ENCODE measurements at places on chromosomes 1 and 21.
A peak's percentile ranks its signal among the peaks of the same experiment; 100 is the strongest.

DNA sequence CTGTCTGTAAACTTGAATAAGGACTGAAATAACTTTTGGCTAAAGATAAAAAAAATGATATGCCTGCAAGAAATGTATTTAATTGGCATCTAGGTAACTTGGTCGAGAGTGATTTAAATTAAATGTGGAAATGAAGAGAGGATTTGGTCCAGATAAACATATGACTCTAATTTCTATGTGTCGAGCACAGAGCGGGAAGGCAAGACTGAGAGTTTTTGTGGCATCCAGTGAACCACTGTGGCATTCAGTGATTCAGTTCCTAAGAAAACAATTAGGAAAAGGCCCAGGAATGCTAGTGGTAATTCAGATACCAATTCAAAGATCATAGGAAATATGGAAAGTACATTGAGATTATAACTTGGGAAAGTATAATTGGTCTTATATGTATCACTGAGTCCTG, 39.6 kb downstream of the PDE4B start:
- no peak for DNase-seq

DNA sequence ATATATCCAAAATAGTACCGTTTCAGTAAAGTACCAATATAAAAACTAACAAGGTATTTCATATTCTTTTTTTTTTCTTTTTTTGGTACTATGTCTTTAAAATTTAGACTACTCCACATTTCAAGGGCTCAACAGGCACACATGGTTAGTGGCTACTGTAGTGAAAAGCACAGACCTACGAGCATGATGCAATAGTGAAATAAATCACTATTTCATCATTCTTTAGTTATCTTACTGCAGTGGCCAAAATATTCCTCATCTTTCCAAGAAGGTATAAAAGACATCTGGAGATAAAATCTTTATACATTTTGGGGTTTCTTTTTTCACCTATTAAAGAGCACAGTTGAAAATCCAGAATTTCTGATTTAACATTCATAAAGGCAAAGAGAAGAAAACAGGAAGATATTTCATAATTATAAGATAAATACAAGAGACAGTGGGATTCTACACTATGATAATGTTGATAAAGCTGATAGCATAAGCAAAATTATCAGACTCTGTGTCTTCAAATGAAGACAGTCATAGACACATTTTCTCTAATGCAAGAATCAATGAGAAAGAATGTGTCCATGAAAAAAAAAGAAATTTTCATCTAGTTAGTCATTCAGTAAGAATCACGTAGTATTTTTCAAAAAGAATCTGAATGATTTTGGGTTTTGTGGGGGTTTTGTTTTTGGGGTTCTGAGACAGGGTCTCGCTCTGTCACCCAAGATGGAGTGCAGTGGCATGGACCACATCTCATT, 41.9 kb downstream of the CEP170 start:
- no peak for DNase-seq

DNA sequence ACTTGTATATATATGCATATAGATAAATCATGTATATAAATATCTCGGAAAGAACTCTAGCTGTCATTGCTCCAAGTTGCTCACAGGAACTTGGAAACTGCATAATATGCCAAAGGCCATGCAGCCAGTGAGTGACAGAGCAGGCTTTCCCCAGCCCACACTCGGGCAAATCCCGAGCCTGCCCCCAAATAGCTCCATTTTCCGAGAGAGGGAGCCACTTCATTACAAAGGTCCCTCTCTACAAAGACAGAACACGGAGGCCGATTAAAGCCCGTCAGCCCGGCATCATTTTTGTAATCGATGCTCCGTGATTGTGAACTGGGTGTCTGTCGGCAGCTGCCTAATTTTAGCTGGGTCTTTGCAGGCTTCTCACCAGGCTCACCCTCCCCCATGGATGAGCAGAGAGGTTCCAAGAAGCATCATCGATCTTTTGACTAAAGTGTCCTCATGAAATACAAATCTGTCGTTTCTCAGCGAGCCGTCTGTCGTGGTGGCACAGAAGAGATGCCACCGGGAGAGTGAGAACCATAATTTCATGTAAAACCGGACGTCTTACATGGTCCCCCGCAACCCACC, 663.9 kb downstream of the PTPRU start:
- DNase-seq, result no peak

DNA sequence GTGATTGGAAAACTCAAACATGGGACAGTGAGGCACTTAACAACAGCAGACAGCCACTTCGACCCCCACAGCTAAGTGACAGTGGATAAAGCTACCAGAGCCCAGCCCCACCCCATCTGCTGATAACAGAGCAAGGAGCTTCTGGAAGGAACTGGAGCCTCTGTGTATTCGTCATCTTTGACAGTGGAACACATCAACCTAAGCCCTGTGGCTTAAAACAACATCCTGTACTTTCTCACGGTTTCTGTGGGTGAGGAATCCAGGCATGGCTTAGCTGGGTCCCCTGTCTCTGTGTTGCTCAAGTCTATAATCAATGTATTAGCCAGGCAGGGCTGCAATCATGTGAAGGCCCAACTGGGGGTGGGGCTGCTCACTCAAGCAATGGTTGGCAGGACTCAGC, 18.4 kb upstream of the SIPA1L2 start:
- no peak for DNase-seq

DNA sequence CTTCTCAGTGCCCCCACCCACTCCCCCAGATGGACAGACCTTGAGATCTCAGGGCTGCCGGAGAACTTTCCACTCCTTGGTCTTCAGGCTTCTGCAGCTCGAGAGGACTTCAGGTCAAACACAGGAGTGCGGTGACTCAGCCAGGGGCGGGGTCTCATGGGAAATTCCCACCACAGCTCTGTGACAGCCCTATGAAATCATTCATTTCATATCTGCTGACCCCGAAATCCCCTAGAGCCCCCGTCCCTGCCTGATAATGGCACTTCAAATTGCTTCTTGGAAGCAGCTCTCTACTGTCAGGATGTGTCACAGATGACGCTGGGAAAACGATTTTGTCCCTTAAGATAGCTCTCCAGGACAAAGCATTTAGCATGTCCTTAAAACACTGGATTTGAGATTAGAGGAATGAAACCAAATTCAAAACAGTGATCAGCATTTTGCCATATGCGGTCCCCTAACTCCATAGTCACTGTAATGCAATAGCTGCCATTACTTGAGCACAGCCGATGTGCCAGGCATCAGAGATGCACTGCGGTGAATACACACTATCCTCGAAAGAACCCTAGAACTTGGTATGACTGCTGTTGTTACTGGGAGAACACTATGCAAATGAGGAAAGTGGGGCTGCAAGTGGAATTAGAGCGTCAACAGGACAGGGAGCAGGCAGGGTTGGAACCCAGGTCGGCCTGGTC, at the start of gene TNFRSF9:
Gene TNFRSF9, minus strand, starts transcription at position 95 of the 692 bp plus-strand sequence. CDS start 845 bp downstream, outside the sequence.
- no peak for DNase-seq

- no peak for DNase-seq
Measured at GRCh38 chr1:232534552-232535517, 95.1 kb downstream of the SIPA1L2 start.

GRCh38 chr21:25179116-25179515, 428.2 kb downstream of the MRPL39 start:
- no peak for DNase-seq

- no peak for DNase-seq
Measured at GRCh38 chr1:197467881-197468280, 199.8 kb downstream of the CRB1 start.

DNA sequence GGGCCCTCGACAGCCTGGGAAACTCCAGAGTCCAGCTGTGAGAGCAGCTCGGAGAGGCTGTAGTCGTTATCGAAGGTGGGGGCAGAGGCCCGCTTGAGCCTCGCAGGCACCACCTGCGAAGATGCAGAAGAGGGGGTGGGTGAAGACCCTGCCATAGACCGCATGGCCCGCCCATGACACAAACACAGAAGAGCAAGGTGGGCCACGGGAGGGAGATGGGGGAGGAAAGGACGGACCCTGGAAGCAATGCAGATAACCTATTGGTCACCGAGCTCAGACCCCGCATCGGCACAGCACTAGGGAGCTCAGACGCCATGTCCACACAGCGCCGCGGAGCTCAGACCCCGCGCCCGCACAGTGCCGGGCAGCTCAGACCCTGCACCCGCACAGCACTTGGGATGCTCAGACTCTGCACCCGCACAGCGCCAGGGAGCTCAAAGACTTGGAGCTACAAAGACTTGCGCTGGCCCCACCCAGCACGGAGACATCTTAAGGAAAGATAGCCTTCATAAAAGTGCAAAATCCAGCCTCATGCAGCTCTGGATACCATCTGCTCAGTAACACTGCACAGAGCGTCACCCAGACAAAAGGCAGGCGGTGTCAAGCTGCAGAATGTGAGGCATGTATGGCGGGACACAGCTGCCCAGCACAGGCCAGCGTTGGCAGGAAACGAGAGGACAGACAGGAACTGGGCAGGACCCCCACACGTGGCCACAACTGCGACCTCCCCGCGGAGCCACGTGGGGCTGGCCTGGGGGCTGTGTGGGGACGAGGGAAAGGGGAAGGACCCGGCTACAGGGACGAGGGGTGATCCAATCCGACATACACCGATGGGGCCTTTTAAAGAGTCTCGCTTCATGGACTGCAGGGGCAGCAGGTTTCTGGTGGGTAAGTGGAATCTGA, 22.6 kb downstream of the RIPK4 start:
- no peak for DNase-seq

GRCh38 chr1:172637522-172637921, 21.4 kb upstream of the FASLG start:
- DNase-seq, result no peak

GRCh38 chr1:46526691-46527291, 24.7 kb downstream of the KNCN start:
- peak; percentile 72 for DNase-seq

GRCh38 chr1:219105893-219106292, 67.8 kb upstream of the LYPLAL1 start:
- DNase-seq, result no peak

- no peak for DNase-seq
Measured at GRCh38 chr1:158716335-158716734, 4.2 kb downstream of the OR6K3 start.

DNA sequence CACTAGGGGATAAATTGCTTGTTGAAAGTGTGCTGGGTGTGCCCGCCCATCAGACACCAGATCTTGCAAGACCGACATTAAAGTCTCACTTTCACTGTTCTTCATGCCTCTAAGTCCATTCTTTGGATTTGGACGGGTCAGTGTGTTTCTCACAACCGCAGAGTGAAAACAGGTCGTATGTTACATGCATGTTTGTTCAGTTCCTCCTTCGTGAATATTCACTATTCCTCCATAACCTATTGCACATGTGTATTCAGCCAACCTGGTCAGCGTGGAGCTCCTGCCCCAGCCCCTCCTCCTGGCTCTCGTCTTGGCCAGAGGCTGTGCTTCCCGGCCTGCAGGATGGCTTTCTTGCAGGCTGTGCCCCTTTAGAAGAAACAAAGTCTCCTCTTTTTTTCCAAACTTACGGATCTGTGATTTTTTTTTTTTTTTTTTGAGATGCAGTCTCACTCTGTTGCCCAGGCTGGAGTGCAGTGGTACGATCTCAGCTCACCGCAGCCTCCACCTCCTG, 2.2 kb upstream of the KRTAP10-6 start:
- DNase-seq, result no peak

DNA sequence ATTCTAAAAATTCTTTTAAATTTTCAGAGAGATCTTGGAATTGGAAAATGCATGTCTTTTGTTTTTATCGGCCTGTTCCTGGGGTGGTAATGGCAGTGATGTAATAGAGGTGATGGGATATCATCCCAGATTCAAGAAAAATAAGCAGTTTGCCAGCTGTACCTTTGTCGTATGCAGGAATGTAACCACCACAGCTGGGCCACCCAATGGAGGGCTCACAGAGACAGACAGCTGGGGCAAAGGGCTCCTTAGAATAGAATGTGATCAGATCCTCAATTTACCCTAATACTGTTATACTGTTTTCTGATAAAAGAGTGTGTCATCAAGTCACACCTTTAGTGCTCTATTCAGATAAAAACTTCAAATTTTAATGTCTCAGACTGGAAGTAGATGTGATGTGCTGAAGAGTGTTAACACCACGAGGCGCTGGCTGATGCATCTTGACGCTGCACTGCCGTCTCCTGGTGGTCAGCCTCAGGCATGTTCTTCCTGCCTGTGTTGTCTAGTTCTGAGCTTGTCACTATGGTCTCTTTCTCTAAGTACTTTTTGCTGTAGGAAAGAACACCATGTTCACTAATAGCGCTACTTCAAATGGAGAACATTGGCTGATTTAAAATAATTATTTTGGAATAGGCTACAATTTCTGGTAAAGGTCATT, 78.8 kb downstream of the C1orf21 start:
- peak; percentile 41 for DNase-seq

- peak; percentile 69 for DNase-seq
Measured at GRCh38 chr1:31765041-31765467, 914 bp upstream of the ADGRB2 start.

DNA sequence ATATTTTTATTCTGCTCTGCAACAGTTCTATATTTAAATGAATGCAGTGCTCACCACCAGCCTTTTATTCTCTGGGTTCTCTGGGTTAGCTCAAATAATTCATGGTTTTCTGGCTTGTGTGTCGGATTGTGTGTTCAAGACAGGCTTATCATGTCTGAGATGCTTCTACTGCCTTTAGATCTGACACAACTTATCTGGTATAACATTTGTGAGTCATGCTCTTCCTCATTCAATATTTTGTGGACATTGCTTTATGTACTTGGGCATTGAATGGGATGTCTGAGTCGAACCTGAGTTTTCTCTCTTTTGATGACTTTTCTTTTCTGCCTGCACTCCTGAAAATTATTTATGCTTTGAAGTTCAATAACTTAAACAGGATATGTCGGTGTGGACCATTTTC, 17.6 kb upstream of the PKP1 start:
- DNase-seq, result no peak

DNA sequence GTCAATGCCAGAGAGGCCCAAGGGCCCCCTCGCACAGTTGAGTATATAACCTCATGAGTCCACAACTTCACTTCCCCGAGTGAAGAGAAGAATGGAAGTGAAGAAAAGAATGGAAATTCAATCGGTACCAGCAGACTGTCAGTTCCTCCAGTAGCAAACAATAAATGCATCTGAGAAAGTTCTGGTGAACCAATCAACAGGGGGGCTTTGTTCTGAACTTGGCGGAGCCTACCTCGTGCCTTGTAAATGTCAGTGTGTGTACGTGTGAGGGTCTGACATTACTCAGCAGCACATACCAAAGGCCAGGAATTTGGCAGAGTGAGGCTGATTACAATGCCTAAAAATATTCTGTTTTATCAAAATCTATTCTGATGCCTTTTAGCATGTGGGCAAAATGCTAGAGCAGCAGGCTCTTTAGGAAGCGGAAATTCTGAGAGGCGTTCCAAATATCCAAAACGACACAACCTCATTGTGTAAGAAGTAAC, 238.5 kb downstream of the LTN1 start:
- no peak for DNase-seq

GRCh38 chr1:186078245-186078644, 296.8 kb downstream of the TPR start:
- no peak for DNase-seq

GRCh38 chr1:55825461-55825860, 610.3 kb upstream of the USP24 start:
- no peak for DNase-seq

DNA sequence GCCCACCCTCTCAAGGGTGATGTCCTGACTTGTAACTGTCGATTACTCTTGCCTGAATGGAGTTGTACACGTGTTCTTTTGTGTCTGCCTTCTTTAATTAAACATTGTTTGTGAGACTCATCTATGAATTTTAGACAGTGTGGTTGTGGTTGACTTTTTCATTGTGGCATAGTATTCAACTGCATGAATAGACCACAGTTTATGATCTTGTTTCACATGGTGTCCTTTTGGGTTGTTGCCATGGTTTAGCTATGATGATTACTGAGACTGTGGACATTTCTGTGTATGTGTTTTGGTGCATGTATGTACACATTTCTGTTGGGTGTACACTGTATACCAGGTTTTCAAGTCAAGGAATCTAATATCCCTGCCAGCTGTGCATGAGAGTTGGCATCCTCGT, 30.1 kb downstream of the PRMT2 start:
- DNase-seq, result no peak

All from GM23338 (cell line).